ENCODE measurements at places on chromosomes 1 and 21. TPM values are rescaled to one million over a fixed set of nuclear protein-coding genes. Genes with fewer than 3 reads are reported as not detected.

Gene DFFB
- 14.4 TPM for total RNA-seq

Gene UTP25
- 3.7 TPM for total RNA-seq

Gene TMEM125
- not detected for total RNA-seq

Gene NOC2L
- total RNA-seq, result 102 TPM

Gene TOR1AIP1
- 37.2 TPM for total RNA-seq

Gene PDPN
- 2.5 TPM for total RNA-seq

Gene AIM2
- total RNA-seq, result 2.8 TPM

Gene TDRD5
- total RNA-seq, result not detected

Gene PRKAA2
- total RNA-seq, result 0.53 TPM

Gene CCDC185
- total RNA-seq, result not detected

Gene TSPEAR
- total RNA-seq, result not detected

Gene ADCY10
- total RNA-seq, result not detected

Data from myometrial cell (primary cell).